ENCODE measurements at places on chromosomes 16 and 17.

DNA sequence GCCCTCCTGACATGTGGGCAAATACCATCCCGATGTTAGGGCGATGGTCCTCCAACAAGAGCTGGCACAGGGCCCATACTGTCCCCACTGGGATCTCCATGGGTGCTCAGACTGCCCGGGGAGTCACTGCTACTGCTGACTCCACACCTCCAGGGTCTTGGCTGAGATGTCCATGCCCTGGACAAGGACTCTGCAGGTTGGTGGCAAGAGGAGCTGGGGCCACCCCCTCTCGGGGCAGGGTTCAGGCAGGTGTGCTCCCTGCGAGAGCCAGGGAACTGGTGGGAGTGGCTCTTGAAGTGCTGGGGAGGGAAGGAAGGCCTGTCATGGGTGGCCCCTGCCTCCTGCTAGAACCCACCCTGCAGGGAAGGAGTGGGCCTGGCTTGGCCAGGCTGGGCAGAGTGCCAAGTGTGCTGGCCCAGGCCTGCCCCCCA is 6.4 kb downstream of the CASKIN2 start:
- no peak for DNase-seq

GRCh38 chr17:14299280-14300141 is 1.4 kb upstream of the HS3ST3B1 start:
- no peak for DNase-seq

DNA sequence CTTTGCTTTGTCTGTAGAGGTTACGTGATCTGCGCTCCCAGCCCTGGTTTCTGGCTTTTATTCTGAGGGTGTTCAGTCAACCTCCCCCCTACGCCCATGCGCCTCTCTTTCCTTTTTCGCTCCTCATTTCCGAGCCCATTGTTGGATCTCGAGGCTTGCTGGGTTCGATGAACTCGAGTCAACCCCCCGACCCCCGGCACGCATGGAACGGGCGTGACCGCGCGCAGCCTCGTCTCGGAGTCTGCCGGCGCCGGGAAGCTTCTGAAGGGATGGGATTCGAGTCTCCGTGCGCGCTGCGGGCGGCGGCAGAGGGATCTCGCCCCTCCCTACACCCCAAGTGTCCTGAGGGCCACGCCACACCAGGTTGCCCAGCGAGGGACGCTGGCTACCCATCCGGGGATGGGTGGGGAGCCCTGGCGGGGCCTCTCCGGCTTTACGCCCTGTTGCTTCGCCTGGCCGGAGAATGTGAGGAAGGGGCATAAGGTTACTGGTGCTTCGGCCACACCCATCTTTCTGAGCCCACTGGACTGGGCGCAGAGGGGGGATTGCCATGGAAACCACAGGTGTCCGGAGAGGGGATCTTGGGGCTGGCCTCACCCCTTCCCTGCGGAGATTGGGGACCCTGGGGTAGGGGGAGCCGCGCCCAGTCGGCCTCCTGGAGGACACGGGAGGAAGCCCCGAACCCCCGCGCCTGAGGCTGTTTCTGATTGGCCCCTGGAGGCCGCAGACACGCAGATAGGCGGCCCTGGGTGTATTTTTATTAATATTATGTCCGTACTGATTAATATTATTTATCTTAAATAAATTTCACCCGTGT is 1.8 kb downstream of the MAPT start:
- no peak for DNase-seq

GRCh38 chr17:81057079-81057730 is 22.3 kb downstream of the BAIAP2 start:
- no peak for DNase-seq

GRCh38 chr16:85316944-85317343 is 204.7 kb upstream of the CIBAR2 start:
- no peak for DNase-seq

DNA sequence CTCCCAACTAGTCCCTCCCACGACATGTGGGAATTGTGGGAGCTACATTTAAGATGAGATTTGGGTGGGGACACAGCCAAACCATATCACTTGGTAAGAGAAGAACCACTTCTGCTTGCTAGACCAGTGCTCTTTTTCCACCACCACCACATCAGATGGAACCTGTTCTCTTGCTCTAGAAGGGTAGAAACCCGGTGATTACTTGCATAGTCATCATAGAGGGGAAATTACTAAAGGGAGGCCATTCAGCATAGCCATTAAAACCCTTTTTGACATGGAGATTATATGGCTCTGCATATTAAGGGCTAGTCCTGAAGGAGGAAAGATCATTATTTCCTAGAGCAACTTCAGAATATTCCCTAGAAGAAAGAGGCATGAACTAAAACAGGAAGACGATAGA is 1188.0 kb downstream of the CDH11 start:
- no peak for DNase-seq

DNA sequence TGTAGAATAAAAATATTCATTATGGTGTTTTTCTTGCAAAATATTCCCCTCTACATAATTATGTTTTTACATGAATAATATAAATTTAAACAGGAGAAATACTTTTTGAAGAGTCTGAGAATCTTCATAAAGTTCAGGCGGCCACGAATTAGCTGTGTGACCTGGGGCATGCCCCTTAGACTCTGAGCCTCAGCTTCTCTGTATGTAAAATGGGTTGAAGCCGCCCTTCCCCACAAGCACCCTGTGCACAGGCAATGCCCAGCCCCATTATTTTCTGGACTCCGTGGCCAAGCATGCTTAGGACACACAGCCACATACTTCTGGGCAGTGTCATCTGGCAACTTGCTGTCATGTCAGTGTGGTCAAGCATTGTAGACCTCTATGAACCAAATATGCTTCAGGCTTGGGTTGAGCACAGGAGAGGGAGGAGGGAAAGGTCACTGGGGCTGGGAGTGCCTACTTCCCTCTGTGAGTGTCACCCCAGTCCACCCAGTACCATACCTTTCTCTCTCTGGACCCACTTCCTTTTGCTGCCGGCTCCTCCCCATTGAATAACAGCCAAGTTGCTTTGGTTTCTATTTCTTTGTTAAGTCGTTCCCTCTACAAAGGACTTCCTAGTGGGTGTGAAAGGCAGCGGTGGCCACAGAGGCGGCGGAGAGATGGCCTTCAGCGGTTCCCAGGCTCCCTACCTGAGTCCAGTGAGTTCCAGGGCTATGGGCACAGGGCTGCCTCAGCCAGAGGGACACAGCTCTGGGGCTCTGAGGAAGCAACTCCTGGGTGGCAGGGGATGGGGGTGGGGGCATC is at the start of gene LGALS9:
TSS of gene LGALS9 (plus strand) at position 582 of the 804 bp plus-strand sequence. CDS start at position 660, 78 bp downstream.
- DNase-seq = no peak

All from hypothalamus (tissue), 51 donors.